ENCODE measurements at places on chromosomes 3 and 15. TPM values are rescaled to one million over a fixed set of nuclear protein-coding genes. Genes with fewer than 3 reads are reported as not detected.

CADPS gene
- total RNA-seq: not detected

DZIP1L gene
- not detected for total RNA-seq

GNAT1 gene
- total RNA-seq: not detected

ANKRD63 gene
- total RNA-seq: not detected

IGSF11 gene
- total RNA-seq: 0.22 TPM

BFSP2 gene
- not detected for total RNA-seq

TMCO5A gene
- not detected for total RNA-seq

RGMA gene
- not detected for total RNA-seq

TNIK gene
- total RNA-seq: 86.3 TPM

PLSCR2 gene
- 0.76 TPM for total RNA-seq

CPA3 gene
- not detected for total RNA-seq

OR5K2 gene
- not detected for total RNA-seq

STRIT1 gene
- total RNA-seq: not detected

SPINT1 gene
- total RNA-seq: 4.0 TPM

PAK6 gene
- total RNA-seq: not detected

EPHB3 gene
- 0.29 TPM for total RNA-seq

CCDC13 gene
- 0.72 TPM for total RNA-seq

LARP6 gene
- total RNA-seq: not detected

ZBED2 gene
- total RNA-seq: not detected

SUCNR1 gene
- total RNA-seq: 0.14 TPM

IL20RB gene
- total RNA-seq: 2.7 TPM

GABRR3 gene
- total RNA-seq: not detected

DCLK3 gene
- not detected for total RNA-seq

MDFIC2 gene
- not detected for total RNA-seq

RHOV gene
- not detected for total RNA-seq

LTF gene
- not detected for total RNA-seq

ITIH3 gene
- total RNA-seq: not detected

ARNT2 gene
- not detected for total RNA-seq

ADAMTSL3 gene
- not detected for total RNA-seq

GOLGA6D gene
- not detected for total RNA-seq

CSK gene
- total RNA-seq: 247 TPM

ZNF501 gene
- 7.4 TPM for total RNA-seq

MB21D2 gene
- 3.5 TPM for total RNA-seq

CEMIP gene
- 0.23 TPM for total RNA-seq

GRK7 gene
- 0.25 TPM for total RNA-seq

PRR23A gene
- not detected for total RNA-seq

LYSMD2 gene
- total RNA-seq: 33.0 TPM
